Left lung (tissue), 14 donors: ENCODE measurements at places on chromosomes 12 and 14. TPM values are rescaled to one million over a fixed set of nuclear protein-coding genes. Genes with fewer than 3 reads are reported as not detected.

DNA sequence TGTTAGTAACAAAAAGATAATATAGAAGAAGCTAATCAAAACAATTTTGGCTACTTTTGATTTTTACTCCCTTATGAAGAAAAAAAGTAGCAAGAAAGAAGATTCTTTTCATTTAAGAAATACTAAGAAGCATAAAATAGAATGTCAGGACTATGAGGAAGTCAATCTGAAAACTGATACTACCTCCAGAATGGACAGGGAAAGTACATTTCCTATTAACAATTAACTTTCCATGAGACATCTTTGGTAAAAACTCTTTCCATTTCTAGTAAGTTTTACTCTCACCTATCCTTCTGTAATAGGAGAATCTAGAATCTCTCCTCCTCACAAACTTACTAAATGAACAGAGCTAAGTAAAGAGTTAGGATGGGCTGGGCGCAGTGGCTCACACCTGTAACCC lies 51.3 kb upstream of the NPFF start:
- DNase-seq, result no peak

- DNase-seq, result peak; percentile 43
Observed at GRCh38 chr12:132618683-132619043, at the start of gene P2RX2. Gene P2RX2 (plus strand): TSS chr12:132618776. CDS start chr12:132618817, 41 bp downstream.

GRCh38 chr12:13839365-13840336 lies 141.8 kb downstream of the GRIN2B start:
- no peak for DNase-seq

DNA sequence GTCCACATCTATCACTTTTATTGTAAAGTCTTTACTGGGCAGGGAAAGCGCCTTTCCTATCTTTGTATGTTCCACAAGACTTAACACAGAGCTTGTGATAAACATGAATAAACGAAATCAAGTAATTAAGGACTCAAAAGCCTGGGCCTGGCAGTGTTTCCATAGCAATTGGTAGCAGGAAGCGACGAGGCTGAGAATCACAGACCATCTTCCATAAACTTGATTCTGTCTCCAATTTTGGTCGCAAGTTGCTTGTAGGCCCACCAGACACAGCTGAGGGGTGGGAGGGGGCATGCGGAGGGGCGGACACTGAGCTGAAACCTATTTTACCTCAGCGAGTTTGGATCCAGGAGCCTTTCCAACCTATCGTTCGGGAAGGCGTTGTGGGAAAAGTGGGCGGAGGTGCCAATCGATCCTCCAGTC lies 302 bp downstream of the CCDC38 start:
- DNase-seq, result no peak

ESRRB gene
- 0.39 TPM for polyA plus RNA-seq

ACRBP gene
- 5.8 TPM for polyA plus RNA-seq
